ENCODE measurements at places on chromosomes 7 and 10. TPM values are rescaled to one million over a fixed set of nuclear protein-coding genes. Genes with fewer than 3 reads are reported as not detected.

Gene FOXI2
- not detected for total RNA-seq

DNA sequence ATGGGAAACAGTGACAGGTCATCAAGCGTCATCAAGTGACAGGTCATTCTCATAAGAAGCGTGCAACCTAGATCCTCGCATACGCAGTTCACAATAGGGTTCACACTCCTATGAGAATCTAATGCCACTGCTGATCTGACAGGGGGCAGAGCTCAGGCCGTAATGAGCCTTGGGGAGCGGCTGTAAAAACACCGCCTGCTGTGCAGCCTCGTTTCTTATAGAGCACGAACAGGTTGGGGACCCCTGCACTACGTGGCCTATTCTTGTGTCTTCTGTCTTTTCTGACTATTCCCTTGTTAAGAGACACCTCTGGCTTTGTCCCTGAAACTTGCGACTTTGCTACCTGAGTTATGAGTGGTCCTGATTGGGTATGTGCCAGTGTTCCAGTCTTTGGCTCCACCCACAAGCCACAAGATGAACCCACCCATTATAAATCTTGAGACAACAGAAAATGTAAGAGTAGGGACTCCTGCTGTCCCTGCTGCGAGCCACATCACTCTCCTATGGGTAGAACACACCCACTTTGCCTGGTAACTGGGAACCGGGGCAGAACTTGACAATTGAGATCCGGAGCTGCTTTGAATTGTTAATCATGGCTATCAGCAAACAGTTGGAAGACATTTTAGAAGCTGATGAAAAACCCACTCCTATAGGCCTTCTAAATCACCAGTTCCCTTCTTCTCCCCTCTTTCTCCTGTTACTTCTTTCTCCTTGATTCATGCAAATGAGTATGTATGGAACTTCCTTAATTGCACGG lies 55.8 kb upstream of the EXOC4 start:
- no peak overlapping the region for H3K4me3 ChIP-seq
- DNase-seq, result no peak
- H3K36me3 ChIP-seq, result no peaks in the 10 kb centered on the region
- no peaks in the 10 kb centered on the region for H3K27me3 ChIP-seq
- H3K4me1 ChIP-seq, result no peaks in the 10 kb centered on the region
- H3K27ac ChIP-seq, result no peak overlapping the region

- H3K27me3 ChIP-seq, result no peaks in the 10 kb centered on the region
- no peak overlapping the region for H3K27ac ChIP-seq
- no peak for DNase-seq
Measured at GRCh38 chr7:105002-105401, 87.4 kb upstream of the FAM20C start.

Gene IGFBP3
- total RNA-seq, result 8.9 TPM

GRCh38 chr7:142992427-142992826 lies 30.3 kb upstream of the KEL start:
- no peaks in the 10 kb centered on the region for H3K4me1 ChIP-seq
- no peak overlapping the region for H3K27ac ChIP-seq
- DNase-seq, result no peak
- no peaks in the 10 kb centered on the region for H3K27me3 ChIP-seq

DNA sequence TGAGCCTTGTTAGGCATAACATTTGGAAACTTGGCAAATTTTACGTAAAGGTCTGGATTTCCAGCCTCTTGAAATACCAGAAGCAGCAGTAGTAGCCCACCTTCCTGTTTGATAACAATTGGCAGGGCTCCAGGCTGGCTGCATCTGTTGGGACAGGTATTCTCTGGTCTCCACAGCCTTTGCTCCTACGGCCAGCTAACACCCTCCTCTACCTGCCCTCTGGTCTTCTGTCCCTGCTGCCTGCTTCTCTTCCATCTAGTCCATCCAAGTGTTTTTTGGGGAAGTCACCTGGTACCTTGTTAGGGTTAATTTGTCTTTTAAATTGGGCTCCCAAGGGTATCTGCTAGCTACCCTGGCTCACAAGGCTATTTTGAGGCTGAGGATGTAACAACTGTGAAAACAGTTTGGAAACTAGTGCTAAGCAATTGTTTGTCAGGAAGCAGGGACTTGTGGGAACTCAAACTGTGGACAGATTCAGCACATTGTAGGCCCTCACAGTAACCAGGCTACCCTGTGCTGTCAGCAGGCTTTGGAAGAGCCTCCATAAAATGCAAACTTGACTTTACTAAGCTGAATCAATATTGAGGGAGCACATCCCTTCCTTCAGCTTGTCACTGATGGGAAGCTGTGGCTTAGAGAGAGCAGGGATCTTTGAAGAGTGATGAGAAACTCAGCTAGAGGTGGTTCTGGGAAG lies 8.5 kb downstream of the RPS24 start:
- H3K4me1 ChIP-seq, result peaks cover 6% of the 10 kb centered on the region
- H3K36me3 ChIP-seq, result peaks cover 24% of the 10 kb centered on the region
- no peaks in the 10 kb centered on the region for H3K27me3 ChIP-seq
- no peak for DNase-seq
- H3K4me3 ChIP-seq, result no peak overlapping the region

Gene EGR2
- total RNA-seq, result 2.1 TPM
